ENCODE measurements at places on chromosomes 12 and 14.

DNA sequence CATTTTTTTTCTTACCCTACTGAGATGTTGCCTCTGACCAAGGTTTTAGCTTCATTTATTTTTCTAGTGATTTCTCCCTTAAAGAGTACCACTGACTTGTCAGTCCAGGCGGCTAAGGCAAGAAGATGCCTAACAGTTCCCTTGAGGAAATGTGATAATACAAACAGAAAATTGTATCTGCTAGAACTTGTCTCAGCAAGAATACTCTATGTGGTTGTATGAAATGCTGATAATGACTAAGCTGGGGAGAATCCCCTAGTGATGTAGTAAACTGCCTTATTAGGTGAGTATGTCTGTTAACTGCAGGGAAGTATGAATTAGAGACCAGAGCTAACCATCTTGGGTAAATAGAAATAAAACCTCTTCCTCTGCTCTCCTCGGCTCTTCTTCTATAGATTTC is 6.7 kb downstream of the C12orf54 start:
- no peak for DNase-seq

DNA sequence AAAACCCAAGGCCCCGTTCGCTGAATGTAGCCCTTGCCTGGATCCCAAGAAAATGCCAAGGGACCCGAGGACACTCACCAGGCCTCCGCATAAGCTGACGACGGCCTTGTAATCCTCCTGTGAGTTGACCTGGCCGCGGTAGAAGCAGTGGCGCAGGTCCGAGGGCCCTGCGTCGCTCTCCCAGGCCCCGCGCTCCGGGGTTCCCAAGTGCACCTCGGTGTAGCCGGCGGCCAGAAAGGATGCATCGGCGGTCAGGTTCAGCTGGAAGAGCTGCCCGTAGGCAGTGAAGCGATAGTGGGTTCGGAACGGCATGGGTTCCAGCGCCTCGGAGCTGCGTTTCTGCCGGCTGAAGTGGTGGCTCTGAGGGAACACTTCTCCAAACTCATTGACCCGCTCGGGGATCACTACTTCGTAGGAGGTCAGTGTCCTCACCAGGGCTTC is 1.2 kb downstream of the ADAMTS20 start:
- DNase-seq: no peak

DNA sequence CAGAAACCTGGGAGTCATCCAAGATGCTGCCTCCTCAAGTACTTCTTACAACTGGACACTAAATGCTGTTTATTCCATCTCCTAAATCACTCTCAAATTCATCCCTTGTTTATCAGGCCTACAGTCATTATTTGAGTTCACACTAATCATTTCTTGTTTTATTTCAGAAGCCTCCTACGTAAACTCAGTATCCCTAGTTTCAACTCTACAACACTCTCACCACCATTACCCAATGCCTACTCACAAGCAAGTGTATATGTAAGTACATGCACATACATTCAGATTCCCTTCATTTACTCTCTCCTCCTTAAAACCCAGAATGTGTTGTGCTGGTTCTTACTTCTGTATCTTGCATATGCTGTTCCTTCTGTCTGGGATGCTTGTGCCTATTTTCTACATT is 43.0 kb downstream of the DDHD1 start:
- DNase-seq: no peak

DNA sequence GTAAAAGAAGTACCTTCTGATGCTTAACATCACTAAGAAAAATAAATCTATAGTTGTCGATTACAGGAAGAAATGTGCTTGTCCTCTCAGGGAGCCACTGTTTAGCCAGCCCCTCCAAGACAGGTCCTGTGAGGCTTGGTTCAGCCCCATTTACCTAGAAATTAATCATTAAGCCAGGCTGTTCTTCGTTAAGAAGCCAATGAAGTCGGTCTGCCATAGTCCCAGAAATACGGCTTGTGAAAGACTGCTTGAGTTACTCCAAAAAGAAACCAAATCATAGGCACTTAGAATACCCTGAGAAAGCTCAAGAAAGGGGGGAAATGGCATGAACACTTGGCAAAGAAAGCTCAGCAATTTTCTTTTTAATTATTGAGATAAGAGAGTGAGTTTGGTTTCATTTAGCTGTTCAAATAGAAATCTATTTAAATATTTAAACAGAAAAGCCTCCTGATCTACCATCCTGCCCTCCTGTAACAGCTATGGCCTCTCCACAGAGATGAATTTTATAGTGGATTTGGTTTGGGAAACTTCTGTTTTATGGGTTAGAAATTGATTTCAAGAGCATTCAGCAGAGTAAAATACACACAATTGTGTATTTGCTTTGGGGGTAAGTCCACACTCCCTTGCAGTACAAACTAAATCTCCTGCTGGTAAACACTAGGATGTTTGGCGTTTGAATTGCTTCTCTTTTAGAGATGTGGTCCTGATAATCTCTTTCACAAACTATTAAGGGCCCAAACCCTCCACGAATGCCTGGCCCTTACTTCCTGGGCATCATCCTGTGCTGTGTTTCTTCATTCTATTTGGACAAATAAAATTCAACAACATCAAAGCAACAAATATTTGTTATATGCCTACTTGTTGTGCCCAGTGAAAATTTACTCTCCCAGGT is 234.4 kb downstream of the SEC23A start:
- DNase-seq: no peak

GRCh38 chr12:131223171-131223761 is 269.6 kb downstream of the ADGRD1 start:
- no peak for DNase-seq

DNA sequence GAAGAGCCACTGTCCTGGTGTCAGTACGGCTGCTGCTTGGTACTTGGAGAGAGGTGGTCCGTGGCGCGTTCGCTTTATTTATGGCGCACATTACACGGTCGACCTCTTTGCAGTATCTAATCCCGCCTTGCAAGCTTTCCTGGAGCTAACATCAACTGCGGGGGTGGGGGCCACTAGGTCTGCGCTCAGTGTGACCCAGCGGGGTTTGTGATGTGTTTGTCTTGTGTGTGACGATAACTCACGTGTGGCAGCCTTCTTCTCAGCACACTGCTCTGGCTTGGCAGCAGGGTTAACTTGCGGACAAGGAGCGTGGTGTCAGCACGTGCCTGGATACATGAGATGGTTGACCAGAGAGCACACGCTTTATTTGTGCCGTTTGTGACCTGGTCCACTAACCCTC is 122.2 kb upstream of the RTL1 start:
- DNase-seq: no peak
